ENCODE measurements at places on chromosomes 1 and 21.

GRCh38 chr1:230768903-230769570, 21.8 kb downstream of the CAPN9 start:
- no peak for DNase-seq

GRCh38 chr1:93814795-93815340, 64.1 kb downstream of the DNTTIP2 start:
- no peak for DNase-seq

DNA sequence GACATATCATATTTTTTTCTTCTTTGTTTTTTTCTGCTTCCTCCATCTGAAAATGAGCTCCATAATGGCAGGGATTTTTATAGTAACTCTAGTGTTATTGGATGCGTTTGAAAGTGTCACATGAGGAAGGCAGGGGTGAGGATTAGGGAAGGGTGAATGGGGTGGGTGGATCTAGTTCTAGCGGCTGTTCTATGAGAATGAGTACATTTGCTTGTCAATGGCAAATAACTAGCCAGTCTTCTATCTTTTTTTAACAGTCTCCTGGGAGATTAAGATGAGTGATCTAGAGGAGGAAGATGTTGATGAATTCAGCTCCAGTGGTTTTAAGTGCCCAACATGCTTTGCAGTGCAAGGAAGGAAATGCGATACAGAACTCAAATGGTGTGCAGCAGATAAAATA, 5.8 kb downstream of the OR14I1 start:
- DNase-seq: no peak

DNA sequence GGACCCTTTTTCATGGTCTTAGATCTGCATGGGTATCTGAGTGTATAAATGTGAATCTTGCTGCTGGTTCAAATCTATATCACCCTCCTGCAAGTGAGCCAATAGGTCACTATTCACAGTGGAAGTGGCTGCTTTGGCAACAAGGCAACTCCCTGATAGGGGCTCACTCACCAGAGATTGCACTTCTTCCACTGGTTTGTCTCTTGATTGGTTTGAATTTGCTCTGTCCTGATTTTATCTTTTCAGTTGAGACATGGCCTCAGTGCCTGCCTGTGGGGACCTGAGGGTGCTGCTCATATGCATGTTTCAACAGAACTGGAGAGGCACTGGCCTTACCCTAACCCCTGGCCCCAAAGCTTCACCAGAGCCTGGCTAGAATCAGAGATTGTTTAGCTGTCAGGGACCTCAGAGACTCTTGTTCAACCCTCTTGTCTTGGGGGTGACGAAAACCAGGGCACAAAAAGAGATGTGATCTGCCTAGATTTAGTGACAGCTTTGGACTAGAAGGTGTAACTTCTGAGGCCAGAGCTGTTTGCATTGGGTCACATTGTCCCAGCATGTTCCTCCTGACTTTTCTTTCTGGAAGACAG, 16.9 kb downstream of the AVPR1B start:
- no peak for DNase-seq

DNA sequence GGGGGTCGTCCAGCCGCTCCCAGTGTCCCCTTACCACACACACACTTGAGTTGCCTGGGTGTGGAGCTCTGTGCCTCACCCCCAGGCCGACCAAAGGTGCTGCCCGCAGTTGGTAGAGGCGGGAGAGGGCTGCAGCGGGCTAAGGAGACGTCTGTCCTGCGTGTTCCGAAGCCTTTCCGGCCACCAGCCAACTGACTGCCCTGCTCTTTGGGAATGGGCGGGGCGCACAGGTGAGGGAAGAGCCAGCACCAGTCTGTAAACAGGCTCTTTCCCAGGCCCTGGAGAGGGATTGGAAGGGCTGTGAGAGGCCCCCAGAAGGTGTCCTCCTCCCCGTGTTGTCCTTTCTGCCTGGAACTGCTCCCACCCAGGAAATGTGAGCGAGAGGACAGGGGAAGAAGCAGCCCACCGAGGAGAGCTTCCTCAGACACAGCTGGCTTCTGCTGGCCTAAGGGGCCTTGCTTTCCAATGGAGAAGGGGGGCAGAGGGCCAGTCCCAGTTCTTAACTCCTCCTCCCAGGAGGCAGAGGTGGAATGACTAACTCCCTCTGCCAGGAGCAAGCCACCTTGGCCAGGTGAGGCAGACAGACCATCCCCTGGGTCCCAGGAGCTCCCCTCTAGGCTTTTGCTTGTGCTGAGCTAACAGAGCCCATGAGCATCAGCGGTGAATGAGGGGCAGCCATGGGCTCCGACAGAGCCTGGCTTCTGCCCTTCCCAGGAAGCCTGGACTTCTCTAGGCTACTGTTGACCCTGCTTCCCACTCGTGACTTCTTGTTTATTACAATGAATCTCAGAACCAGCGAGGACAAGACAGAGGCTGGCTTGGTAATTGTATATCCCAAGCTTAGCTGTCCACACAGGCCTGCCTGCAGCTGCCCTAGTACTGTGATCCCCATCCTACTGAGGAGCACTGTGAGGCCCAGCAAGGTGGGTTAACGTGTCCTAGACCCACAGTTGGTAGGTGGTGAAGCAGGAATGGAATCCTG, 158.1 kb upstream of the COA6 start:
- DNase-seq: no peak

GRCh38 chr21:33027401-33028286, 1.9 kb downstream of the OLIG2 start:
- DNase-seq: no peak

GRCh38 chr1:201490708-201491131, 16.2 kb downstream of the CSRP1 start:
- no peak for DNase-seq

DNA sequence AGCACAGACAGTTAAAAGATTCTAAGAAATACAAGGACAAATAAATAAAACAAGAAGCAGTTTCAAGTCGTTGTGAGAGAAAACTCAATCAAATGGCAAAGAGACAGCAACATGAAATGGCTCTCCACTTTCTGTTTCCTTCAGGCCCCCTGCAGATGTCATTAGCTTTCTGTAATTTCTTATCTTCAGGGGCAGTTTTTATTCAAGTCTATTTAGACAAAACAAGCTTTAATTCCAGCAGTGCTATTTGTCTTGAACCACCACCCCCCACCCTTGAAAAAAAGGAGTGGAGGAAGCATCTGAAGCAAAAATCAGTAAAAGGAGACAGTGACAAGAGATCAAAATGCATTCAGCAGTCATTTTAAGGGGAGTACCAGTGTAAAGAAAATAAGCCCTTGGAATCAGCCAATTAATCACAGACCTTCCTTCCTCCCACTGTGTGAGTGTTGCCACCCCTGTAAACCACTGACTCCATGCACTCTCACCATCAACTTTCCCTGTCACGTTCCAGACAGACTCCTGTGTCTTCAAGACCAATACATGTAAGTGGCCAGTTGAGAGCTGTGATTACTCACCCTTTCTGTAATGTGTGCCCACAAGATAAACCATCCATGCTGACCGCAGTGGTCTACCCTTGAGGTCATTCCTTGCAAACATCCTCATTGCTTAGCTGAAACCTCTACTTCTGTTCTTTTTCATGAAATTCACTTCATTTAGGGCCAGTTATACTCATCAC, 136.1 kb upstream of the HOOK1 start:
- no peak for DNase-seq

DNA sequence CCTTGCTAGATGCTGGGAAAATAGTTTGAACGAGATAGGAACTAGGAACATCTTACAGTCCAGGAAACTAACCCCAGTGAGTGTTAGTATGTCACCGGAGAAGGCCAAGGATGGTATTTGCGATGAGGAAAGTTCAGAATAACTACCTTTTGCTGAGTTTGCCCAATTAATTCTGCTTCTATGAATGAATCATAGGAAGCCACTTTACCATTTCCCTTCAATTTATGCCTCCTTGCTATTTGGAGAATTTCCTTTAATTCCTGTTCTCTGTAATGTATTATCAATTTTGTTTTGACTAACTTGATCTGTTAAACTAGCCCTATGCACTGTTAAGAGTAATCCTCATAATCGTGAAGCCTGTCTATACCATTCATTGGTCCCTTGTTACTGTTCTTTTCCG, 40.7 kb upstream of the HLX start:
- DNase-seq: no peak

DNA sequence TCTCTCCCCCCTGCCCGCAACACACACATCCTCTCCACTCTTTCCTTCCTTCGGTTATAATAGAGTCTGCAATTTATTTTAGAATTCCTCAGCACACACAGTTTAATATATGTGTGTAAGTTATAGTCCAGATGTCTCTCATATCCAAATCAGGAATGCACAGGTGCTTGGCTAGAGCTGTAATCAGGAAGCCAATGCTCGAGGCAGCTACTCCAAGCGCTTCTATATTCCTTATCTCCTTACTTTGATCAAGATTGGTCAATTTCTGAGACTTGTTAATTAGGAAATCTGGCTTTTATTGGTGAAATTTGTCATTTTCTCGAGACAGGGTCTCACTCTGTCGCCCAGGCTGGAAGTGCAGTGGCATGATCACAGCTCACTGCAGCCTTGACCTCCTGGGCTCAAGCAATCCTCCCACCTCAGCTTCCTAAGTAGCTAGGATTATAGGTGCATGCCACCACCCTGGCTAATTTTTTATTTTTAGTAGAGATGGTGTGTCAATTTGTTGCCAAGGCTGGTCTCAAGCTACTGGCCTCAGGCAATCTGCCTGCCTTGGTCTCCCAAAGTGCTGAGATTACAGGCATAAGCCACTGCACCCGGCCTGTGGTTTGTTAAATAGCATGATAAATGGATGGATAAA, 27.7 kb downstream of the RPL5 start:
- DNase-seq: no peak

GRCh38 chr1:31144442-31144841, 78.9 kb upstream of the PUM1 start:
- DNase-seq: no peak

DNA sequence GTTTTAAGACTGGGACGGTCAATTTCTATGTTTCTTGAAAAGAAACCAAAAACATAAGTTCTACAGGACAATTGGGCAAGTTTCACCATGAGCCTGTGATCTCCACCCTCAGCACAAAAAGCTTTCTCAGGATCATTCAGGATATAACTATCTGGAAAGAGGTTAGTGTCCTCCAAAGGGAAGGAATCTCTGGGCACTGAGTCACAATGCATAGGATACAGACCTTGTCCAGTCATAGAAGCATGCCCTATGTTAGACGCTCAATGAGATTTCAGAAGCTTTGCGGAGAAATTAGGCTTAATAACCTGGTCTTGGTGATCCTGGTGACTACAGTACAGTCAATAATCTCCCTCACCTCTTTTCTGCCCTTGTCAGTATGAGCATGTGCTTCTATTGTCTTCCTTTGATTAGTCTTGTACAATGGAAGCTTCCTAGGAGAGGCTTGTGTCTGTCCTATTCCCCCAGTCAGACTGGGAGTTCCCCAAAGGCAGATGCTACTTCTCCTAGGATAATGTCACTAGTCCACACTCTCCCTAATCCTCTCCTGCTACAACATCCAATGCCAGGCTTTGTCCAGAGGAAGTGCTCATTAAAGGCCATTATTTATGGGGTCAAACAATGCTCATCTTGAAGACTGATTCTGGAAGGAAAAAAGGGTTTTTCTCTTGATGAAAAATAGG, 97.4 kb downstream of the KCNH1 start:
- no peak for DNase-seq

DNA sequence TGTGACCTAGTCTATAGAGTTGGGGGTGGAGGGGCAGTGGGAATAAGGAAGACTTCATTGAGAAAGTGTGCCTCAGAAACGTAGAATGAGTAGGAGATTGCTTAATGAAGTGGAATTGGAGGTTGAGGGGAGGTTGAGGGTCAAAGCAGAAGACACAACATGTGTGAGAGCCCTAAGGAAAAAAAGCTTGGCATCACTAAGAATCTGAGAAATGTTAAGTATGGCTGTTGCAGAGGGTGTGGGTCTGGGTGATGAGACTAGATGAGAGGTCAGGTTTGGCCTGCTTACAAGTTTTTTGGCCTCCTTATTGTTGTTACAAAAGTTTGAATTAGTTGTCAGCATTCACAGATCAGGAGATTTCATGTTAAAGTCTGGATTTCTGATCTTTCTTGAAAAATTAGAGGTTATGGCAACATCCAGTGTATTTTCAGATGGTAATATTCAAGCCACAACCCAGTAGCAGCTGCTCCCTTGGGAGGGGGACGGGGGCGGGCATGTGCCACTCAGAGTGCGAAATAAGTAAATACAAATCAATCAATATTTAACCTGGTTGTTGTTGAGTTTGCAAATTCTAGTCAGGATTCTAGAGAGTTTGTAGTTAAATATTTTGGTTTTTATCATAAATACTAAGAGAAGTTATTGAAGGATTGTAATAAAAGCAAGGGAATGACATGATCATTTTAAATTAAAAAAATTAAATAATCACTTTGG, 4.3 kb downstream of the MAN1A2 start:
- DNase-seq: no peak

DNA sequence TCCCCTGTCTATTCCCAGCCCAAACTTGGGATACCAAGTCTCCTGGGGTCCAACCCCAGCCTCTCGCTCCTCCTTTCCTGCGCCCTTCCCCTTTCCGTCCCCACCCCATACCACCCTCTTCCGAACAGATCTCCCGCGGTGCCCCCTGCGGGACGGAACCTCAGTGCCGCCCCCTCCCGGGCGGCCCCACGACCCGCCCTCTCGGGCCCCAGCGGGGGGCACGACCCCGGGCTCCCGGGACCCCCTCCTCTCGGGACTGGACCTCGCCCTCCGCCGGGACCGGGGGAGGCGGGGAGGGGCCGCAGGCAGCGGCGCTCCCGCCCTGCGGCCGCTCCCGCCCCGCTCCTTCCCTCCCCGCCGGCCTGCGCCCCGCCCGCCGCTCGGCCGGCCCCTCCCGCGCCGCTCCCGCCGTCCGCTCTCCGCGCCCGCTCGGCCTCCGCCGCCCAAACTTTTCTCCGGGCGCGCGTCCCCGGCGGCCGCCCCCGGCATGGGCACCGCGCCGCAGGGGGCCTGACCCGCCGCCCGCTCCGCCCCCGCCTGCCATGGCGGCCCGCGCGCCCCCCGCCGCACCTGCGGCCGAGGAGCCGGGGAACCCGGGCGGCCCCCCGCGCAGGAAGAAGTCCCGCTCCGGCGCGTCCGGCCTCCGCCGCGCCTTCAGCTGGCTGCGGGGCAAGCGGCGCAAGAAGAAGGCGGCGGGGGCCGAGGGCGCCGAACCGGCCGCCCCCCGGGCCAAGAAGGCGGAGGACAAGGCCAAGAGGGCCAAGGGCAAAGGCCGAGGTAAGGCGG, 39.0 kb upstream of the SYNC start:
- DNase-seq: no peak

DNA sequence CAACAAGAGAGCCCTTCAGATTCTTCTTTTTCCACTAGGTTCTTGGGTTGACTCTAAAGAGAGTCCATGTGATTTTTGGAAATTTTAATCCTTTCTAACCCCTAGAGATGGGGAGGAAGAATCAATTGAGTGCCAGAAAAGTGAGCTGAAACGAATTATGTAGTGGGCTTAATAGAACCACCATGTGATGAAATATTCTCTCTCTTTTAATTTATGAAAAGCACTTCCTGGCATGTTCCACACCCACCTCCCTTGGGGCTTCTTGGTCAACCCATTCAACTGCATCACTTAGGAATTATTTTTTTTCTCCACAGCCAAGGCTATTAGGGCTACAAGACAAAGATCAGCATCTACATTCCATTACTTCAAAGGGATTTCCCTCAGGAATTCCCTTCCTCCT, 79.6 kb downstream of the ZC3H11B start:
- DNase-seq: no peak
